ENCODE measurements at places on chromosomes 5 and 9.

GRCh38 chr9:211557-211956 is 3.1 kb upstream of the DOCK8 start:
- peak; percentile 71 for DNase-seq

GRCh38 chr5:97452646-97453045 is 269.6 kb upstream of the RIOK2 start:
- DNase-seq: no peak

DNA sequence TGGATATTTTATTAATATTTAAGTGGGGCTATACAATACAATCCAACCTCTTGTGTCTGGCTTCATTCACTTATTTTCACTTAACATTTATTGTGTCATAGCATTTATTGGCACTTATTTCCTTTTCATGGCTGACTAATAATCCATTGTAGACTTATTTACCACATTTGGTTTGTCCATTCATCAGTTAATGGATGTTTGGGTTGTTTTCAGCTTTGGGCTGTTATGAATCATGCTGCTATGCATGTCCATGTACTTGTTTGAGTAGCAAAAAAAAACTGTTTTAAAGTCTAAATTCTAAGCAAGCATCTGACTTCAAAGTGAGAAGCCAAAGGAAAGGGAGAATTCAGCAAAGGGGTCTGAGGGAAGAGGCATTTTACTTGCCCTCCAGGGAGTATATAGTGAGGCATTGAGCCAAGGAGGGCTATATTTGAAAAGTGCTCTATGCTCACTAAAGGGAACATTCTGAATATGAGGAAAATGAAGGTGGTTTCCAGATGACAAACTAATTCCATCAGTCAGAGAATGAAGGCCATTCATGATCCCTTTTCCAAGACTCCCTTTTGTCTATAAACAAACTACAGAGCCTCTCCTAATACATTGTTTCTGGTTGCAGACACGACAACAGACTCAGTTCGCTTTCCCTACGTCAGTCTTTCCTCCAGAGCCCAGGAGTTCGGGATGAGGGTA is 532.8 kb upstream of the KLF4 start:
- no peak for DNase-seq

DNA sequence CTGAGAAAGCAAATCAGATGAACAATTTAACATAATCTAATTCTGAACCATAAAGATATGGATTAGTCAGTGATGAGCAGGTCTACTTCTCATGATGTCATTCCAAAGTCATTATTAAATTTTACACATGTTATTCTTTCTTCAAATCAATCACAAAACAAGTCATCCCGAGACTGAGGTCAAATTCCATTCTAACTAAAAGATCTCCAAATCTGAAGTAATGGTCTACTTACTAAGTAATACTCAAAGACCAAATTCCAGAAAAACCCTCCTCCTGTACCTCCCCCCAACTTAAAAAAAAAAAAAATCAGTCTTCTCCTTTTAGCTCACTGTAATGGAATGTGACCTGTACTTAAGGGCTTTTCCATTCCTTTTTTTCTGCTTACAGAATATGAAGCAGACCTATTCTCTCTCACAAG is 4.7 kb downstream of the PFDN1 start:
- no peak for DNase-seq

DNA sequence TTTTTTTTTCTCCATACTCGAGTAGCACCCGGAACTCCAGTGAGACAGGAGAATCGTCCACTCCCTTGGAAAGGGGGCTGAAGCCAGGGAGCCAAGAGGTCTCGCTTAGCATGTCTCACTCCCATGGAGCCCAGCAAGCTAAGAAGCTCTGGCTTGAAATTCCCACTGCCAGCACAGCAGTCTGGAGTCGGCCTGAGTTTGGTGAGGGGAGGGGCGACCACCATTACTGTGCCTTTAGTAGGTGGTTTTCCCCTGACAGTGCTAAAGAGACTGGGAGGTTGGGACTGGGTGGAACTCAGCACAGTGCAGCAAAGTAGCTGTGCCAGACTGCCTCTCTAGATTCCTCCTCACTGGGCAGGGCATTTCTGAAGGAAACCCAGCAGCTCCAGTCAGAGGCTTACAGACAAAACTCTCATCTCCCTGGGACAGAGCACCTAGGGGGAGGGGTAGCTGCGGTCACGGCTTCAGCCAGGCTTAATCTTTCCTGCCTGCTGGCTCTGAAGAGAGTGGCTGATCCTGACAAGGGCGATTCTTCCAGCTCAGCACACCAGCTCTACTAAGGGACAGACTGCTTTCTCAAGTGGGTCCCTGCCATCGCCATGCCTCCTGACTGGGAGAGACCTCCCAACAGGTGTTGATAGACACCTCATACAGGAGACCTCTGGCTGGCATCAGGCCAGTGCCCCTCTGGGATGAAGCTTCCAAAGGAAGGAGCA is 414.5 kb upstream of the ZNF608 start:
- DNase-seq: no peak

DNA sequence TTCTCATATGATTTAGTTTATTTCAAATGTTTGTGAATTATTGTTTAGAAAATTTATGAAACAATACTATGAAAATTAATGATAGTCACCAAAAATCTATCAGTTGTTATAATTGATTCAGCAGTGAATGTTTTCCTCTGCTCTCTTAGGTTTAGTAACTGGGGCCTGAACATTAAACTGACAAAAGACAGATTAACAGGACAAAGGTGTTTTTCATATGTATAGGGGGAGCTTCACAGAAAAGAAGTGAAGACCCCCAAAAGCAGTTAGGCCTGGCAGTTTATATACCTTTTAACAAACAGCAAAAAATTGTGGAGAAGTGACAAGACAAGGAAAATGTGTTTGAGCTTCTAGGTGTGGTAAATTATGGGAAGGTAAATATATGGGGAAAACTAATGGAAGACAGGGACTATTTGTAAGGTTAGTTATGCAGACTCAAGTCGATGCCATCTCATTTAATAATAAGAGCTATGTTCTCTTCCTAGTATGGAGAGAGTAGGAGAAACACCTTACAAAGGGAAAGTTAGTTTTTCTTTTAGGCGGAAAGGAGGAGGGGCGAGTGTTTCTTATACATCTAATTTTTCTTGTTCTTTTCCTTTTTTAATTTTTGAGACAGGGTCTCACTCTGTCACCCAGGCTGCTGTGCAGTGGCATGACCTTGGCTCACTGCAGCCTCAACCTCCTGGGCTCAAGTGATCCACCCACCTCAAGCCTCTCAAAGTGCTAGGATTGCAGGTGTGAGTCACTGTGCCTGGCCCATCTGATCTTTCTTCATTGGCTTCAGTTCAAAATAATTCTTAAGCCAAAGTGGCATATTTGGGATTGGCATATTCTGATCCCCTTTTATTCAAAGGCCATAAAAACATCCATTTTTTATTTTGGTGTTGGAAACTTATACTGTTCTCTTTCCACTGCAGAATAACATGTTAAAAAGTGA is 77.8 kb downstream of the C9orf153 start:
- no peak for DNase-seq

DNA sequence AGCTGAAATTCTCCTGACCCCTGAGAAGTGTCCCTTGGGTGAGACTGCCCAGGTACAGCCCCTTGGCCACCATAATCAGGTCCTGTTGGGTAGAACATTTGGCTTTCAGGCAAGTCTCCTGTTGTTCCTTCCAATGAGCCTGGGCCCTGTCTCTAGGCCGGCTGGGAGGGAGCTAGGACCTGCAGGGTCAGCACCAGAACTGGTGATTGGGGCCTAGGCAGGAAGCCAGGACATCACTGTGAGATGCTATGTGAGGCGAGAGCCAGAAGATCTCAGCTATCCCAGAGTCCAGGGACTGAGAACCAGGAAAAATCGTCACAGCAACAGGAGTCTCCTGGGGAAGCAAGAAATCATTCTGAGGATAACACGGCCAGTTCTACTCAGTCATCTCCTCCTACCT is 51.5 kb downstream of the PCDH1 start:
- DNase-seq: no peak

DNA sequence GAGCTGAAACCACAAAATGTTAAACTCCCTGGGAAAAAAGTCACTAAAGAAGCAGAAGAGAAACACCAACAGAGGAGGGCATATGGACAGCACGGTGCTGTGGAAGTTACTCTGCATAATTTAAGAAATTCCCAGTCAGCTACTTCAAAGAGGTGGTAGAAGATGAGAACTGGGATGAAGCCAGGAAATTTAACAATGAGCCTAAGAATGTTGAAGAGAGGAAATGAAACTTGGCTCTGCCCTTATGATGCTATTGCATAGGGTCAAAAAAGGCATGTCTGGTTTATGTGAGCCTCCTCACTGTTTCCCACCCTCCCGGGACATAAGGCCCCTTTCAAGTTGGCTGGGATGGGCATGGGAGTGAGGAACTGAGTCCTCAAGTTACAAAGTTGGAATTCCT is 25.4 kb upstream of the SNX18 start:
- DNase-seq: peak; percentile 16

DNA sequence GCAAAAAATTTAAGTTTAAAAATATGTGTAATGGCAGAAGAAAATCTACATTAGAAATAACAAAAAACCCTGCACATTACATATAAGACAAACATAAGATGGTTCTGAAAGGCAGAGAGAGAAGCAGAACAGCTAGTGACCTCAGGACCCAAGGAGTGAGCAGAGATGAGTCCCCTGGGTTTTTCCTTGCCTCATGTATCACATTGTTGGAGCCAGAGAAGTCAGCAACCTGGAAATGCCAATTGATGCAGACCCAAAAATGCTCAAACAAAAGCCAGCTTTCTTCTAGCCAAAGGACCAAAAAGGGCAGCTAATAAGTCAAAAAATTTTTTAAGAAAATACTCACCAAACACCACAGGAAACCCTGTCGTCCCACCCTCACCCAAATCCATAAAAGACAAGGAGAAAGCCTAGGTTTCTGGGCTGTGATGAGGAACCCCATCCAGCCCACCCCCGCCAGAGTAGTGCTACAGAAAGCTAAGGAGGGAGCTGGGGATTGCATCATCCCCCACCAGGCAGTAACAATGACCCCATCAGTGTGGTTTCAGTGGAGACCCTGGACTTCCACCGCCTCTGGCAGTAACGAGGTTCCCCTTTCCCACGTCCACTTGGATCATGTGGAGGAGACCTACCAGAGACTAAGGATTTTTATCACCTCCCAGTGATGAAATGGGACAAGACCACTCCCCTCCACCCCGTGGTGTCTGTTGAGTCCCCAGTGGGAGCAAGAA is 17.6 kb downstream of the DENND1A start:
- DNase-seq: no peak

DNA sequence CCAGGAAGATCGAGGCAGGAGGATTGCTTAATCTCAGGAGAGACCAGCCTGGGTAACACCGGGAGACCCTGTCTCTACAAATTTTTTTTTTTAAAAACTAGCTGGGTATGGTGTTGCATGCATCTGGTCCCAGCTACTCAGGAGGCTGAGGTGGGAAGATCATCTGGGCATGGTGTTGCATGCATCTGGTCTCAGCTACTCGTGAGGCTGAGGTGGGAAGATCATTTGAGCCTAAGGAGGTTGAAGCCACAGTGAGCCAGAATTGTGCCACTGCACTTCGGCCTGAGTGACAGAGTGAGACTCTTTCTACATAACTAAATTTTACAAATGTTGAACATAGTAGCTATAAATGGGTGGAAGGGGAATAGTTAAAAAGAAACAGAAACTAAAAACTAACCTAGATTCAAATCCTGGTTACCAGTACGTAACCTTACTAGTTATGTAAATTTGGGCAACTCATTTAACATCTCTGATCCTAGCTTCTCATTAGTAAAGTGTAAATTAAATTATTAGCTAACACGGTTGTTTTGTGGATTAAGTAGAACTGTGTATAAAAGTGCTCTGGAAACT is 41.7 kb downstream of the TMEM161B start:
- DNase-seq: no peak

GRCh38 chr9:87528969-87529368 is 31.3 kb downstream of the DAPK1 start:
- no peak for DNase-seq

DNA sequence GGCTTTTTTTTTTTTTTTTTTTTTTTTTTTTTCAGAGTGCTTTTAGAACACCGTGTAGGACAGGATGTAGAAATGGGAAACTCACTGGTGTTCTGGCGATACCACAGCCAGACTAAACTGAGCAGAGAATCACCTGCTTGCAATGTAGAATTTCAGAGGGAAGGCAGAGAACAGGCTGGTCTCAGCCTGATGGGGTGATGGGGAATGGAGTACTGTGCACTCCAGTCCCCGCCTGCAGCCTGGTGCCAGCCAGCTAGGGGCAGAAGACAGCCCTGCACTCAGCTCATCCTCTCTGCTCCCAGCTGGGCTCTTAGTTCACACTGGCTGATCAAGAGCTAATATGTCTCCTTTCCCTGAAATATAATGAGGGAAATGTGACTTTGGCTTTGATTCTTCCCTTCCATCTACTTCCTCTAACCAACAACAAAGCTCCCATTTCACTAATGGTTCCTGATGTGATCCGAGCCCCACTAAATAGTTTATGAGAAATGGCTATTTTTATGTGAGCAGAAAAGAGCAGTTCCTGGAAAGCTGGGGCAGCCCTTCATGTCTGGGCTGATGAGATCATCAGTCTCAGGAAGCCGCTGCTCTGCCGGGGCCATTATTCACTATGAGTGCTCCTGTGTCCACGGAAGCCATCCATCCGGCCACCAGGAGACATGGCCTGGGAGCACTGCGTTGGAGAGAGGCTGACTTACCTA is 209.7 kb downstream of the GADD45G start:
- peak; percentile 82 for DNase-seq

DNA sequence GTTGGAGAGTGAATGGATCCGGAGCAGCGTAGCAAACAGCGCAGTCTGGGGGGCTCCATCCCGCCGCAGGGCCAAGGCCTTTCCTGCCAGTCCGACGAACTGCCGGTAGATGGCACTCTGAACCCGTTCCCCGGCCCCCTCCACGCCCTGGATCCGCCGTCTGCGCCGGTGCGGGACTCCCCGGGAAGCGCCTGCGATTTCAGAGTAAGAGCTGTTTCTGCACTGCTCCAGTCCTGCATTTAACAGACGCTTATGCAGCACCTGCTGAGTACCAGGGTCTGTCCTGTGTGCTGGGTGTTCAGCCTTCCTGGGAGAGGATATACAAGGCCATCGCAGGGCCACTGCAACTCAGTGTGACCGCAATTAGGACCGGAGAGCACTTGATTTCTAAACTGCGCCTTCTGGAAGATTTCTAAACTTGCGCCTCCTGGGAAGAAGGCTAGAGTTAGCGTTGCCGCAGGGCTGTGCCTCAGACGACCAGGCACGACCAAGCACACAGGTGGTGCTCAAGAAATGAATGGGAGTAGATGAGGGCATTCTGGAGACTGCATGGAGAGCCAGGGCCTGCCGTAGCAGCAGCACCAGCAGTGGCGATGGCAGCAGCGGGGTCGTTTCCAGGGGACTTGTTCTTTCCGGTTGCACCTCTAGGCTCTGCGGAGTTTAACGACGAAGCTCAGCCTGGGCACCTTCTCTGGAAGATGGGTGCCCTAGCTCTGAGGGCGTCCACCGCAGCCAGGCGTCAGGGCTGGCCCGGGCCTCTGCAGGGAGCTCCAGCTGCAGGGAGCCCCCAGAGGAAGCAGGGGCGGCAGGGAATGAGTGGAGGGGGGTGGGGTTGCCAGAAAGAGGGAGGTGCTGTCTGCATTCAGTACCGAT is 14.3 kb upstream of the TIFAB start:
- DNase-seq: peak; percentile 70

- no peak for DNase-seq
These were observed 8.4 kb downstream of the PDCL start for GRCh38 chr9:122819791-122820489.

- no peak for DNase-seq
These were observed 331.0 kb upstream of the TLE4 start for GRCh38 chr9:79240774-79241173.

Measured in inflammatory macrophage treated with lipopolysaccharide for 4 hours (primary cell).